GM04503 (cell line): ENCODE measurements at places on chromosomes 7 and 10.

DNA sequence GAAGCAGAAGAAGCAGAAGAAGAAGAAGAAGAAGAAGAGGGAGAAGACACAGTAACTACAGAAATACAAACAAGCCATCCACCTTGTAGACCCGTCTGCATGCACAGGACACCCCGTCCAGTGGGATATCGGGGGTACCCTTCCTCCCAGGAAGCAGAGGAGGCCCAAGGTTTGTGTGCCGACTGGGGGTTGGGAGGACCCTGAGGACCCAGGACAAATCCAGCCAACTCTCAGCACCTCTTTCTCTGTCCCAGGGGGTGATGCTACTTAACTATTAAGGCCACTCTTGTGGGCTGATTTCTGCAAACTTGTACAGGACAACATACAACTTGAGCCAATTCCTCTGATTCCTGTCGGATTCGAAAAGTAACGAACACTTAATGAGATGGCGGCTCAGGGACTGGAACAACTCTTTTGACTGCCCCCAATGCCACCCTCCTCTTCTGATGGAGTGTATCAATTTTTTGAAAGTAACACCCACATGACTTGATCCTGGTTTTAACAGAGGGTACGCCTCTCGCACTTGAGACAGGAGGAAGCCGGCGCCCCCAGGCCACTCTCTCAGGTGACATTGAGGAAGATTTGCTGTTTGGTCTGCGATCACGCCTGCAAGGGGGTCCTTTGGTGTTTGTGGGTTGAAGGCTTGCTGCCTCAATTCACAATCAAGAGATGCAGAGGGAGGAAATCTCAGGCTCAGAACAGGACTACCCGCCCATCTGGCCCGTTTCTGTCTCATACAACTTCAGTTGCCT, 192.6 kb downstream of the TNS3 start:
- DNase-seq, result no peak

- DNase-seq, result no peak
Measured at GRCh38 chr7:142790555-142790954, 19.8 kb downstream of the PRSS2 start.

DNA sequence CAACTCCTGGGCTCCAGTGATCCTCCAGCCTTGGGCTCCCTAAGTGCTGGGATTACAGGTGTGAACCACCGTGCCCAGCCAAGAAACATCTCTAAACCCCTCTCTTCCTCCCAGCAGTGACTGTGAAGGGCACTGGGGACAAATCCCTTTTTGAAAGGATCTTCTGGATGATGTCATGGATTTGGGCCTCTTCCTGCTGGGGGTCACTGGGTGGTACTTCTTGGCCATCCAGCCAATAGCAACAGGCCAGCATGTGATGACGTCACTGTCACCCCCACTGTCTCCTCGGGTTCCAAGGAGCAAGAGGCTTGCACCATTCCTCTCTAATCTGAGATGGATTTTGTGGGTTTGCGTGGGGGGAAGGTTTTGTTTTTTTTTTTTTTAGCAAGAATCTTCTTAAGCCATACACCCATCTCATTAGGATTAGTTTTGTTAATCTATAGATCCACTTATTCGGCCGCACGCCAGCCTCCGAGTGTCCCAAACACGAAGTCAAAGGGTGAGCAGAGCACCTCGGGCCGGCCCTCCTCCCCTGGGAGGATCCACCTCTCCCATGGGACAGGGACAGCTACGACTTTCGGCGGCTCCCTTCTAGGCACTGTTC, 29.4 kb upstream of the TNRC18 start:
- no peak for DNase-seq

DNA sequence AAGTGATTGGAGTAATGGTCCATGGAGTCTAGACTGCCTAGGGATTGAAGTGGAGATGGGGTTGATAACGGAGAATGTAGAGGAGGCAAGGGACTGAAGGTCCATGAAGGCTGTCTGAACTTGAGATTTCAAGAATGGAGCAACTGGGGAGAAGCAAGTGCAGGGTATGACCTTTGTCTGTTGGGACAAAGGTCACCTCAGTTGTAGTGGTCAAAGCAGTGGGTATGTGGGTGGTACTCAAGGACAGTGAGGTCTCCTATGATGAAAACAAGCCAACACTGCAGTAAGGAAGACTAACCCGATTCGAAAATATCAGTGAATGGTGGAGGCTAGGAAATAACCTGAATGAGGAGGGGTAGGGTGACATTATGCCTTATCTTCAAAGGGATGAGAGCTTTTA, 5.4 kb upstream of the DDX21 start:
- no peak for DNase-seq

DNA sequence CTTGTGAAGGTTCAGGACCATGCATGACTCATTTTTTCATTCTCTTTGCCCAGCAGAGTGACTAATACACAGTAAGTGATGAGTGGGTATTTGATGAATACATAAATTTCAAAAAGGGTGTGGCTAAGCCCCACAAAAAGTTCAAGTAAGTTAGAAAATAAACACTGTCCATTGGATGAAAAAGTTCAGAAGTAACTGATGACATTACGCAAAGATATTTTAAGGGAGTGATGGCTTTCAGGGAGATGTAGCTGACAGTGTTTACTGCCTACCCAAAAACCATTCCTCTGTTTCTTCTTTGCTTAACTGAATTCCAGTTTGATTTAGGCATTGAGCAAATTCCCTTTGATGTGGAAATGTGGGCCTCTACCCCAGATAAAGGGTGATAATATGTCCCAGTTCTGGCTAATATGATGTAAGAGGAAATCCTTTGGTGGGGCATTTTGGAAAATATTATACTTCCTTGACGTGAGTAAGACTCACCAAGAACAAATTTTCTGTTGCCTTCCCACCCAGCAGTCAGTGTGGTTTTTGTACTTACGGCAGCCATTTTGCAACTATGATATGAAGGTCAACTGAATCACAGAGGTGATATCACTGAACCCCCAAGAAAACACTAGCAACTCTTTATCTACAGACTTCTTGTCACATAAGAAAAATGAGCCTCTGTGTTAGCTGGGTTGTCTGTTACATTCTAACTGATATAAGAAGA, 29.0 kb upstream of the EBLN1 start:
- DNase-seq, result no peak

DNA sequence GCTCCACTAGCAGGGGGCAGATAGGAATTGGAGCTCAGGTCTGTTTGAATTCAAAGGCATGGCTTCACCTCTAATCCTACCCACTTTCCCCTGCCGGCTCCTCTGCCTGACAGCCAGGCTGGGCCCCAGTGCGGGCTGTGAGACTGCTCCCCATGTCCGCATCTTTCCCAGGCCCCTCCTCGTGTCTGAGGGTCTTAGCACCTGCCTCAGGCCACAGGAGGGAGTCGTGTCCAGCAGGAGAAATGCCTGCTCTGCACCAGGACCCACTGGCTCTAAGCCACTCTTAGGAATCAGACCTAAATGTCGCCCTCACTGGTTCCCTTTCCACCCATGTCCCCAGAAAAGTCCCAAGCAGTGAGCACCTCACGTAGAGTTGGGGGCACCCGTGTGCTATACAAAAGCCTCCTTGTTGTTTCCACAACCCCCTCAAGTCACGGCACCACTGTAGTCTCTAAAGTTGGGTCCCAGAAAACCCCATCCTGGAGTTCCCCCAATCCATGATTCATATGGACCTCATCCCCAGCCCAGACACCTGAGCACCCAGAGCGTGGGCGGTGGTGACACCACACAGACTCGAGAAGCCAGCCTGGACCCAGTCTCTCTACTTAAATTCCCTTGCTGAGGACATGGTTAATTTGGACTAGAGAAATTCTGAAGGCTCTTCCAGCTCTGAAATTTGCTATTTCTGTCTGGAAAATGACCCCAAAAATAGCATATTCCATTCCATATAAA, 466.4 kb upstream of the ZMIZ1 start:
- DNase-seq, result no peak

DNA sequence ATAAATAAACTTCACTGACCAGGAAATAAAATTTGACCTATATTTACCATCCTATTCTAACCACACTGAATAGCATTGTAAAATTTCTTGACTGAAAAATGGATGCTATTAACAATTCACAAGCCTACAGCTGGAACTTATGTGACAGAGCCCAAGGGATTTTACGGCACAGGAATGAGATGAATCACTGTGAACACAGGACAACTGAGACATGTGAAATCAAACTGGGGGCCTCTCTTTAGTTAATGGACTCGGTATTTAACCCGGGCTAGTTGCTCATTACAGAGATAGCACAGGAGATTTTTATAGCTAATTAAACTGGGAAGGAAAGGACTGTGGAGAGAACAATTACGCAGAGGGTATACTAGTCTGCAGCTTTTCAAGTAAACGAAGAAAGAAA, 100.6 kb downstream of the MICU1 start:
- DNase-seq, result no peak

GRCh38 chr10:118912961-118913600, 116.4 kb upstream of the NANOS1 start:
- DNase-seq, result no peak

DNA sequence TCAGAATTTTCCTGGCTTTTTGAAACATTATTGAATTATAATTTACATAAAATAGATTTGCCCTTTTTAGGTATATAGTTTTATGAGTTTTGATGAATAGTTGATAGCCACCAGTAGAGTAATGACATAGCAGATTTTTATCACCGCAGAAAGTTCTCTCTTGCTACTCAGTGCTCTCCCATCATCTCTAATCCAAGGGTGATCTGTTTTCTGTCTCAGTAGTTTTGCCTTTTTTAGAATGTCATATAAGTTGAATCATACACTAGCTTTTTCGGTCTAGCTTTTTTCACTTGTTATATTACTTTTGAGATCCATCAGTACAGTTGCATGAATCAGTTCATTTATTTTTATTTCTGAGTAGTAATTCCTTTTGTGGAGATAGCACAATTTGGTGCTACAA, 17.9 kb downstream of the RSBN1L start:
- no peak for DNase-seq

DNA sequence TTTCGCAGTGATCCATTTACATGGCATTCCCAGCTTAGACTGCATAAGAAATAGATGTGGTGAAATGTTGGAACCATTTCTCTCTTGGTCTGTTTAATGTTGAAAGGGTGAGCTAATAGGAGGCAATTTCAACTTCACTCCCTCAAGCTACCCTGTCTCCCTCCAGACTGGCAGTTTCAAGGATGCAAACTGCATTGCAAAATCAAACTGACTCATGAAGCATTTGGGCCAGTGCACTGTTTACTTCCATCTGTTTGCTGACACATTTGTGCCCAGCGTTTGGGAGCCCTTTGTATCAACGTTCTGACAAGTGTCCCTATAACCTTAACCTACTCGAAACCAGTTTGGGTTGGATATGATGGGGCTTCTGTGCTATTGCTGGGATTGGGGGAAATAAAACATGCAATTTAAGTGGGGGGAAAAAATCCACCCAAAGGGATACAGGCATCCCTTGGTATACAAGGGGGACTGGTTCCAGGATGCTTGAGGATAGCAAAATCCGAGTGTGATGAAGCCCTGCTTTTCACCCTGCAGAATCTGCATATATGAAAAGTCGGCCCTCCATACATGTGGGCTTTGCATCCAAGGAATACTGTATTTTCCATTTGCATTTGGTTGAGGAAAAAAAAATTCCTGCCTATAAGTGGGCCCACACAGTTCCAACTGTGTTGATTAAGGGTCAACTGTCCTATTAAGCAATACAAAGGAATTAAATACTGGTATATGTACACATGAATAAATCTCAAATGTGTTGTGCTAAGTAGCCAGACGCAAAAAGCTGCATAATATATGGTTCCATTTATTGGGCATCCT, 15.6 kb downstream of the RHEB start:
- peak; percentile 90 for DNase-seq

DNA sequence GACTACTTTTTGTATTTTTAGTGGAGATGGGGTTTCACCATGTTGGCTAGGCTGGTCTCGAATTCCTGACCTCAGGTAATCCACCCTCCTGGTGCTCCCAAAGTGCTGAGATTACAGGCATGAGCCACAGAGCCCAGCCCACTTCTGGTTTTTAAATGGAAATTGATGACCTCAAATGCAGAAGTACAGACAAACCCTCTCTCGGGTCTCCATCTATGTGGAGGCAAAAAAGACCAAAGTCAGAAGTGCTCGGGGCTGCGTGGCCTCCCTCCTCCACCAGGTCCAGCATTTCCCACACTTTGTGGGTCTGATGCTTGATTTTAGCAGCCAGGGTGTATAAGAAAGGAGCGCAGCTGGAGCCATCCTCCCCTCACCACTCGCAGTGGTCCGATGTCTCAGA, 187.3 kb upstream of the AUTS2 start:
- DNase-seq, result no peak

GRCh38 chr10:119189811-119190282, 11.2 kb upstream of the PRDX3 start:
- no peak for DNase-seq

- DNase-seq, result no peak
Measured at GRCh38 chr10:44864051-44864450, 47.1 kb upstream of the TMEM72 start.

DNA sequence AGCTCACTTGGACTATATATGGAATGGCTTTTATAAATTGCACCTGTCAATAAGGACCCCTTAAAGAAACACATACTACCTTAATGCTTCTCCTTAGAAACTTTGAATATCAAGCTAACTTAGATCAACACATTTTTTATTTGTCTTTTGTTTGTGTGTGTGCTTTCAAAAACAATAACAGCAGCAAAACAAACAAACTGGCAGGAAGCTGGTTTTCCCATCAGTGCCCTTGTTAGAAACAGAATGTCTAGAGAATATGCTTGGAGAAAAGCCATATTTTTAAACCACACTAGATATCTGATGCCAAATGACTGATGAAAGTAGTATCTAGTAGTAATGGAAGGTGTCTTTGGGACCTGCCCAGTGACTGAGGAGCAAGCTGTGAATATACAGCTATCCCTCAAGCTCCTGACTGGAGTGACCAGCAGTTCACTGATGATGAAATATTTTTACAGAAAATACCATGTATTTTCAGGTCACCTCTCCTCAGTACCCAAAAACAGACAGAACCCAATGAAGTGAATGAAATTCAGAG, 1.0 kb downstream of the PDE1C start:
- DNase-seq, result no peak
